Glomerular endothelial cell (primary cell): ENCODE measurements at places on chromosomes 5 and 9.

- DNase-seq: no peak
Measured at GRCh38 chr5:107456281-107456715, 214.4 kb downstream of the EFNA5 start.

DNA sequence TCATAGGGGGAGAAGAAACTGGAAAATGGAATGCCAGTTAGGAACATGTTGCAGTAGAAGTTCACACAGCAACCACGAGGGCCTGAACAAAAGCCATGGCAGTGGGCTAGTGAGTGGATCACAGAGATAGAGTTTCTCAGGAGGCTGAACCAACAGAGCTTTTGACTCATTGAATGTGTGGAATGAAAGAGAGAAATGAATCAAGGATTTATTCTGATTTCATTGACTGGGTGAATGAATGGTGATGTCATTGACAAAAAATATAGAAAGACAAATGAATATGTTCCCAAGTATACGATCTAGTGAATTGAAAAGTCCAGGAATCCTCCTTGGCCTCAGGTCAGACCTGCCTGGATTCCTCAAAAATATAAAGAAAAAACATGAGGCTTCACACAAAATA is 99.2 kb downstream of the ZNF462 start:
- DNase-seq: no peak

- no peak for DNase-seq
Measured at GRCh38 chr5:52738095-52738506, 49.6 kb upstream of the ITGA1 start.

DNA sequence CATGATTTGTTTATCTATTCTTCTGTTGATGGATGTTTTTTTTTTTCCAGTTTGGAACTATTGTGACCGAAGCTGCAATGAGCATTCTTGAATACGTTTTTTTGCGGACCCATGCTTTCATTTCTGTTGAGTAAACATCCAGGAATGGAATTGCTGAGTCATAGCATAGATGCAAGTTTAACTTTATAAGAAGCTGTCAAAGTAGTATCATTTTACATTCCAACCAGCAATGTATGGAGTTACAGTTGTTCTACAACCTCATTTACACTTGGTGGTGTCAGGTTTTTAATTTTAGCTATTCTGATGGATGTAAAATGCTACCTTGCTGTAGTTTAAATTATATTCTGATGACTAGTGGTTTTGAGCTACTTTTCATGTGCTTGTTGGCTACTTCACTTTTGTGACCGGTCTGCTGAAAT is 49.0 kb downstream of the NPR3 start:
- DNase-seq: peak; percentile 3

- DNase-seq: no peak
Measured at GRCh38 chr5:142017832-142018427, 5.1 kb upstream of the GNPDA1 start.

DNA sequence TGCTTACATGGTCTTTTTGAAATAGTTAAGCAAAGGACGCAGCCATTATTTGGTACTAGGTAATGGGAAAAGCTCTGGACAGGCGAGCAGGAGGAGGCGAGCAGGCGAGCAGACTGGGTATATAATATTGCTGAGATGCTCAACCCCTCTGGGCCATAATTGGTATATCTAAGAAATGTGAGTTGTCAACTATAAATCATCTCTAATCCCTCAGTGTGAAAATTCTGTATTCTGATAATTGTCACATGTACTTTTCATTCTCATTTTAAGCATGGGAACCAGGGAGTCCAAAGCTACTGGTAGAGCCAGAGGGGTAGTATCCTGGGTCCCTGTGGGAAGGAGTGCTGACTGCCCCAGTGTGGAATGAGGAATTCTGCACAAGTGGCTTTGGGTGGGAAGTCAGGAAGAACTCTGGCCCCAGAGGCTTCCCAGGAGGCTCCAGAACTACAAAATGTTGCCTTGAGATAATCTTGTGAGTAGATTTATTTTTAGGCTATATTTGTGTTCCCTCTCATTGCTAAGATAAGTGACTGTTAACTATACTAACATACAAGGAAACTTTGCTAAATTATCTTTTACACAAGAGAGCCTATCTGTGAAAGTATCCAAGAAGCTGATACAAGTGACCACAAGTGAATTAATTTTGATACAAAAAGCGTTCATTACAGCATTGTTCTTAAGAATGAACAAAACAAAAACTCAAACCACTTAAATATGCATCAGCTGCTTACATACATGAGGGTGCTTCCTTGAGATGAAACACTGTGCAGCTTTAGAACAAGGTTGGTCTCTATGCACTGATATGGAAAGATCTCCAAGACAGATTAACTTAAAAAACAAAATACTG is 70.5 kb upstream of the TNFAIP8 start:
- DNase-seq: no peak

DNA sequence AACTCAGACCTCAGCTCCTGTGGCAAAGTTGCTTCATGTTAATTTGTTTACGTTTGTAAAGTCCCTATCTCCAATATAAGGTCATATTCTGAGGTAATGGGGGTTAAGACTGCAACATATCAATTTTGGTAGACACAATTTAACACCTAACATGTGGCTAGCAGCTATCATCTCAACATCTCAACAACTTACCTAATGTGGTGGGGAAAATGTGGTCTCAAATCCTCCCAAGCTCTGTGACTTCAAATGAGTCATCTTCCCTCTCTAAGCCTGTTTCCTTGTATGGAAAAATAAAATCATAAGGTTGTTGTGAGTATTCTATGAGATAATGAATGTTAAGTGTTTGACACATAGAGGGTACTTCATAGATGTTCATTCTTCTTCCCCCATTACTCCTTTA is 443.3 kb downstream of the CDK5RAP2 start:
- no peak for DNase-seq

DNA sequence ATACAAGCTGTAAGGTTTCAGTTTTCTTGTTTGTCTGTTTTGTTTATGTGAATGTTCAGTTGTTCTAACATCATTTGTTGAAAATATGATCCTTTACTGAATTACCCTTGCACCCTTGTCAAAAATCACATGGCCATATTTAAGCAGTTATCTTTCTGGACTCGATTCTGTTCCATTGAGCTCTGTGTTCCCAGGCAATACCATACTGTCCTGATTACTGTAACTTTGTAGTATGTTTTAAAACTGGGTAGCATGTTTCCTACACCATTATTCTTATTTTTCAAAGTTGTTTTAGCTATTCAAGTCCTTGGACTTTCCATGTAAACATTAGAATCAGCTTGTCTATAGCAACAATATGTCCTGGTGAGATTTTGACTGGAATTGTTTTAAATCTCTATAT is 66.7 kb upstream of the PRSS3 start:
- no peak for DNase-seq

- no peak for DNase-seq
Measured at GRCh38 chr9:137454597-137455358, 4.4 kb downstream of the NSMF start.

- DNase-seq: no peak
Measured at GRCh38 chr5:62077823-62078550, 228.0 kb upstream of the KIF2A start.

- no peak for DNase-seq
Measured at GRCh38 chr5:54829676-54830535, 155.5 kb downstream of the ESM1 start.

DNA sequence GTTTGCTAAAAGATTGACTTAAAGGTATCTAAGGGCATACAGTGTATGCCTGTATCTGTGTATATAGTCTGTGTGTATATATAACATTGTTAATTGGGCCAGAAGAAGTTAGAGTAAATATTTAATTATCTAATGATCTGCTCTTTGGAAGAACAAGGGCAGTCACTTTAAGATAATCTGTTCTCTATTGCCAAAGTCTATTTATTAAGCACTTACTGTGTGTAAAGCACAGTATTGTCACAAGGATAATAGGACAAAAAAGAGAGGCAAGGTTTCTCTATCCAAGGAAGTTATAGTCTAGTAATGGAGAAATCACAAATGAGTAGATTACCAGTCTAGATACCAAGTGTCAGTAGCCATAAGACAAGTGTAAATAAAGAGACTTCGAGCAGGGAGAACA is 51.5 kb downstream of the SV2C start:
- DNase-seq: no peak

DNA sequence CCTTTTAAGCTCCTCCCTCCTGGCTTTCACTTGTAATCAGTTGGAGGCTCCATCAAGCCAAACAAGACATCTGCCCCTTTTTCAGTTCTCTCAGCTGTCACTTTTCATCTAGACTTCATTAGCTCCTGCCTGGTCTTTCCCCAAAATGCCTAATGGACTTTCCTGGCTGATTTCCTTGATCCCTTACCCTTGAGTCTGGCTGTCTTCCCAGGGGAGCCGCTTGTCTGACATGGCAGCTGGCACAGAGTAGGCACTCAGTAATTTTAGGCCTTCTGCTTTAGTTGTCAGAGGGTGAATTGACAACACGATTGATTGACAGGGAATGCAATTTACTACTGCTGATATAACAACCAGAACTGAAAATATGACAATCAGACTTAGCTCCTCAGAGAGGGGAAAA is 2.1 kb downstream of the C9orf153 start:
- no peak for DNase-seq

DNA sequence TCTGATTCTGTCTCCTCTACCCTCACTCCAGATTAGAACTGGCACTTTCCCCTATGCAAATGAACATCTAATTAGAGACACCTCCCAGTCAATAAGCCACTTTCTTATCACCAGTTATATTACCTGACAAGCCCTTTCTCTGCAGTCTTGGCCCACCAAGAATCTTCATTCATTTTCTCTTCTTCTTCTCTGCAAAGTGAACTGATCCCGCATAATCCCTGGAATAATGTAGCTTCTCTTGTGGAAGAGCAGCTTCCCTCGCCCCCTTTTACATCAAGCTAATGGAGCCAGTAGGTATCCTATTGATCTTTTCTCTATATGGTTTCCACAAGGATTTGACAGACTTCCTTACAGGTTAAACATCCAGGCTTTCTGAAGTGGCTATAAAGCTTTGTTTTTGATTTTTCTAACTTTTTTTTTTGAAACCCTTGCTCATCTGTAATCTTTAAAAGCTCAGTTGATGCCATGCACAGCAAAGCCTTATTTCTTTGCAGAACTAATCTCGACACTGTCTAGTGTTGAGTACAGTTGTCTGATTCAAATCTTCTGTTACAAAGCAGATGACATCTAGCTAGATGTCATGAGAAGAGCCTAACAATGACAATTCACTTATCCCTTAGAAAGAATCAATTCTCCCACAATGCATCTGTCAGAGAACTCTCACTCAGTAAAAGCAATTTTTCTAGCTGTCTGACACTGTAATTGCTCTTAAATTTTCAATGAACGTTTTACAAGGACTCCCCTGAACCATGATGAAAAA is 281.4 kb downstream of the ISL1 start:
- DNase-seq: no peak

DNA sequence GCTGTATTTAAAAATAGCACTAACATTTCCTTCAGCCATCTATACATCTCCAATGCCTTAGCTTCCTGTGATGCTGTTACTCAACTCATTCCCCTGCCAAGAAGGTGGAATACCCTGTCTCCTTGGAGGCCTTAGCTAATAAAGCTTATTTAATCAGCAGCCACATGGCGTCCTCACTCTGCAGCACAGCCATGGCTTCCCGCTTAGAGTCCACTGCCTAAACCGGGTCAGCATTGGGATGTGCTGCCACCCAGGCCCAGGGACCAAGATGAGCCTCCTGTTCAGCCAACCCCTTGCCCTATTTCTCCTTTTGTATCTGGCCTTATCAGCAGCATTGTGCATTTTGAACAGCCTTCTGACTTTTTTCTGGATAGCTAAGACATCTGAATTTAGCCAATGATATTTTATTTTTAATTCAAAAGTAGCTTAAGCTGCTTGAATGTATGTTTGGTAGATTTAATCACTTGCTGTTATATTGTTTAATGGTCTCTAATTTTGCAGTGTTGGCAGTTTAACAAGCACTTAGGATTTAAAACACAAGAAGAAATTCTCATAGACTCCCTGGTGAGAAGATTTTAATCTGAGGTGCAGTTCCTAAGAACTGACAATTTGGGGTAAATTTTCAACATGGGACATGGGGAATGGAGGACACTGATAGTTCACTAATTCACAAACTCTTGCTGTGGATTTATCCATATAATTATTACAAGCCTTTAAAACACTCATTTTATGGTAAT is 113.0 kb downstream of the RPS23 start:
- DNase-seq: no peak

DNA sequence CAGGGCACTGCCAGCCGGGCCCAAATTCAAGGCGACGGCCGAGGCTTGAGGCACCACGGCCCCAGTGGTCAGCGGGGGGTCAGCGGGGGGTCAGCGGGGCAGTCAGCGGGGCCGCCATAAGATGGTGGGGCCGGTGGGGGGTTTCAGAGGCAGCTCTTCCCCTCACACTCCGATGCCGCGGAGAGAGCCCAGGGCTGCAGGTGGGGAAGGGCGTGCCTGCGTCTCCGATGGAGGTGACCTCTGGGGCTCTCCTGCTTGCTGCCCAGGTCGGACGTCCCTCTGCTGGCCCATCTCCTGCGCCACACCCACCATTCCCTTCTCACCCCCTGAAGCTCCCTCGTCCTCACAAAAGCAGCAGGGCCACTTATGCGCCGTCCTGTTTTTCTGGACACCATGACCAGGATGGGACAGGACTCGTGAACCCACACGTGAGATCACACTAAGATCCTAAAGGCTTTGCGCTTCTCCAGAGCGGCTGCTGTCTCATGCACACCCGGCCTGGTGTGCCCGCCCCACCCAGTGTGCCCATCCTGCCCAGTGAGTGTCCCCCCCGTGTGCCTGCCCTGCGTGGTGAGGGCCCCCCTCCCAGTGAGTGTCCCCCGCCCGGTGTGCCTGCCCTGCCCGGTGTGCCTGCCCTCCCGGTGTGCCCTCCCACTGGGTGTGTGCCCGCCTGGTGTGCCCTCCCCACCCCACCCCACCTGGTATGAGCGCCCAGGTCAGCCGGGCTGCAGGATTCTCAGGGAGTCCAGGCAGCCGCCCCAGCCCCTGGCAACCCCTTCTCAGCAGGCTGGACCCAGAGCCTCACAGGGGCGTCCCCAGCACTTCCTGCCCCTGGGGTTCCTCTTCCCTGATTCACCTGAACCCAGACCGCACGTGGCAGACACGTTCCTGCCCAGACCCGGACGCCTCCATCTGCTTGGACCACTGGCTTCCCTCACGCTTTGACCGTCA is 48.7 kb upstream of the NKD2 start:
- no peak for DNase-seq

DNA sequence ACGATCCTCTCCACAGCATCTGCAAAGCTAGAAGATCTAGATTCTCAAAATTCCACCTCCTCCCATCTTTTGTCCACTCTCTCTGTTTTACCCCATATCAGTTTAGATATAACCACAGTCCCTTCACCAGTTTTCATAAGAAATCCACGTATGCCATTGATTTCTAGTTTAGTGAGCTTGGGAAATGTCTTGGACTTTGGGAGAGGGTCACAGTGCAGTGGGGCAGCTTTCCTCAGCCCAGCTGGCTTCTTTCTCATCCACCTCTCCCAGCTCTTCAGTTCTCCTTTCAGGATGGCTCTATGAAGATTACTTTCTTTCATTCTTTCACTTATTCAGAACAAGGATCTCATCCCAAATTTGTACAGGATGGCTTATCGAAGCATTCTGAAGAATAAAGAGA is 203.9 kb upstream of the ADCY2 start:
- DNase-seq: no peak

DNA sequence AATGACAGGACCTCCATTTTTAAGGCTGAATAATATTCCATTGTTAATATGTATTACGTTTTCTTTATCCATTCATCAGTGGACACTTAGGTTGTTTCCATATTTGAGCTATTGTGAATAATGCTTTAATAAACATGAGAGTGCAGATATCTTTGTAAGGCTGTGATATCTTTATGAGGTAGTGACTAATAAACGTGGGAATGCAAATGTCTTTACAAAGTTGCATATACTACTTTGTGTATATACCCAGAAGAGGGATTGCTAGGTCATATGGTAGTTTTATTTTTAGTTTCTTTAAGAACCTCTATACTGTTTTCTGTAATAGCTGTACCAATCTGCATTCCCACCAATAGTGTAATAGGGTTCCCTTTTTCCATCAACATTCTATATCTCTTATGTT is 148.7 kb downstream of the FOCAD start:
- no peak for DNase-seq
